ENCODE measurements at places on chromosomes 3 and 15. TPM values are rescaled to one million over a fixed set of nuclear protein-coding genes. Genes with fewer than 3 reads are reported as not detected.
A peak's percentile ranks its signal among the peaks of the same experiment; 100 is the strongest.

Gene ANKUB1
- not detected for total RNA-seq

Gene RTP4
- 2.6 TPM for total RNA-seq

Gene MORC1
- total RNA-seq = not detected

Gene CNTN4
- total RNA-seq = 6.9 TPM

Gene CHDH
- 0.32 TPM for total RNA-seq

Gene GHRL
- 0.32 TPM for total RNA-seq

Gene KNL1
- total RNA-seq = 12.9 TPM

Gene ATOSA
- total RNA-seq = 19.0 TPM

Gene LCTL
- 0.32 TPM for total RNA-seq

Gene C3orf20
- total RNA-seq = not detected

DNA sequence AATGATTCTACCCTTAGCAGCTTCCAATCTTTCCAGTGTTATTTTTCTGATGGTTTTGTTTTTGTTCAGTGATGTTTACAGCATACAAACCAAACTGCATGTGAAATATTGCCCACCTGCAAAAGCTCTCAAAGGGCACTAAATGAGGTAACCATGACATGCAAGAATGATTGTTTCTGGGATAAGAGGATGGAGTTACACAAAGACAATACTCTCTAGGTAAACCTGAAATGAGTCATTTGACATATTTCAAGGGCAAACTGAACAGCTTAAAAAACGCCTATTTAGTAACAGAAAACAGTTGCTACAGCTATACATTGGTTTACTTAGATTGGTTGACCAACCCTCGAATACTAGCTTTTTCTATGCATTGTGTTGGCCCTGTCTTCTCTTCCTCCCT lies 481.7 kb downstream of the ZPLD1 start:
- no peak for DNase-seq

- DNase-seq = no peak
Measured at GRCh38 chr3:167241048-167241845, 138.8 kb downstream of the ZBBX start.

GRCh38 chr3:38137615-38138348 lies 679 bp upstream of the MYD88 start:
- DNase-seq = peak; percentile 3

DNA sequence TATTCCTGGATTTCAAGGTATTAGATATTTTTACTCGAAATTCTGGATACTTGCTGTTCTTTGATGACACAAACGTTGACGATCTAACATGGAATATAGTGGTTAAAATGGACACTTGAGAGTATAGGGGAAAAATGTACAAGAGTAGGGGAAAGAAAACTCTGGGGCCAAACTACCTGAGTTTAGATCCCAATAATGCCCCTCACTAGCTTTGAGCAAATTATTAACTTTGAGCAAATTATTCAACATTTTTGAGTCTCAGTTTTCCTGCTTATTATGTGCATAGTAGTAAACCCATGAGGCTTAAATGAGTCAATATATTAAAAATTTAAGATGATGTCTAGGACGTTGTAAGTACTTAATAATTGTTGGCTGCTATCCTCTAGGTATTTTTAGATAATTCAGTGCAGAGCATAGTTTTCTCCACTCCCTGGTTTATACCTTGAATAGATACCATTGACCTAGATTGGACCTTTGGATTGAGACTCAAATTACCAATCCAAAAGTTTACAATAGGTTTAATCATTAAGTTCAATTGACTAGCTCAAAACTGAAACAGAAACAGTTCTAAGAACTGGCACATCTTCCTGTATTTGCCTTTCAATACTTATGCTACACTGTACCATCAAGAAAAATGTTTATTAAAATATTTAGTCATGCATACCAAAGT lies 4.5 kb downstream of the ADGRG7 start:
- no peak for DNase-seq

GRCh38 chr15:89330119-89330518 lies 4.5 kb downstream of the POLG start:
- no peak for DNase-seq

DNA sequence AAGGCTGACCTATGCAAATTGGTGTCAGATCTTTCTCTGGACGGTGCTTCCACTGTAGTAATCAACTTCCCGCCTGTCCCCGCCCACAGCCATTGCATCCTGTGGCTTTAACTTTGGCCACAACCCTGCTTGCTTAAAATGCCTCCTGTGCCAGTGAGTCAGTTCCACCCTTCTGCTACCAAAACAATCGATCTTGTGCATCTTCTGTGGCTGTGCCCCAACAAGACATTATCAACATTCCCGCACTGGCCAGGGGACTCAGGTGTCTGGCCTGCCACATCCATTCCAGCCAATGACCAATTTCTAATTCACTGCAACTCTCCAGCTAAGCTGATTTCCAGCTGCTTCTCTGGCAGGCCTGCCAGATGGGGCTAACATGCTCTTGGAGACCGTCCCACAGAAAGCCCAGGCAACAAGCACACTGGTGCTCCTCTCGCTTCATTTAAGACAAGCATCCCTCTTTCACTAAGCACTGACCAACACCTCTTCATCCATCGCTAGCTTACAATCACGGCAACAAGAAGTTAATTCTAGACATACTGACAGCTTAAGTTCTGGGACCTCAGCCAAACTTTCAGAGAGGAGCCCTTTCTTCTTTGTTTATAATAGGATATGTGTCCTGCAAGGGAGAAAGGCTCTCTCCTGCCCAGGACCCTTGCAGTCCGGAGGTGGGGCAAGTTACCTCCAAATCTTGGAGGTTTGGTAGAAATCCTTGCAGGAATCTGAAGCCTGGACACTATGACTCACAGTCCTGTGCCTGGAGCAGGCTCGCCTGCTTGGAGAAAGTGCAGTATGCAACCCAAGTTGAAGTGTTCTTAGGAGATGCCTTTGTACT lies 6.7 kb downstream of the CA12 start:
- peak; percentile 79 for DNase-seq

GRCh38 chr3:190810957-190811356 lies 51.5 kb downstream of the GMNC start:
- no peak for DNase-seq

GRCh38 chr15:85520650-85521049 lies 140.2 kb downstream of the AKAP13 start:
- no peak for DNase-seq

DNA sequence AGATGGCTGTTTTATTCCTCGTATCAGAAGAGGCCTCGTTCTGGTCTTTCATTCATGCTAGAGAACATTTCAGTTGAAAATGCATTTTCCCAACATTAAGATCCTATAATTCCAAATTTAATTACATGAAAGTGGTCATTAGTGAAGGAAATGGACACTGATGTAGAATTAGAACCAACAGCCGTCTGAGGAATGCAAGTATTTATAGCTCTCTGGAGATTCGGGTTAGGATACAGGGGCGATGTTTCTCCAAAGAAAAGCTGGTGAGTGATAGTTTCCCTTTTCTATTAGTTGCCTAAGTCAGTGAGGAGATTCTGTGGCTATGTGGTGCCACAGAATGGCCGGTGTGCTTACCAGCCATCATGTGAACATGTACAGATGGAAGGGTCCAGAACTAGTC lies 109.0 kb upstream of the IL12A start:
- no peak for DNase-seq

DNA sequence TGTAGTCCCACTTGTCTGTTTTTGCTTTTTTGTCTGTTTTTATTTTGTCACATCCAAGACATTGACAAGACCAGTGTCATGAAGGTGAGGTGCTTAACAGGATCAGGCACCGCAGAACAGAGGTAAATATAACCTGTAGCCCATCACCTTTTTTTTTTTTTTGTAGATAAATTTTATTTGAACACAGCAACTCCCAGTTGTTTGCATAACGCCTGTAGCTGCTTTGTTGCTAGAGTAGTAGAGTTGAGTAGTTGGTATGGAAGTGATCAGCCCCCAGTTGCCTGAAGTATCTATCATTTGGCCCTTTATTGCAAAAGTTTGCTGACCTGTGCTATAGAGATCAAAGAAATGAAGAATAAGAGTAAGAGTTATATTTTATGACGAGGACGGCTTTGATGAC lies 135.0 kb downstream of the TCF12 start:
- DNase-seq = no peak

- DNase-seq = peak; percentile 8
Measured at GRCh38 chr15:58292751-58293175, 139.0 kb upstream of the LIPC start.

- no peak for DNase-seq
Measured at GRCh38 chr15:61499376-61499775, 270.3 kb upstream of the RORA start.

DNA sequence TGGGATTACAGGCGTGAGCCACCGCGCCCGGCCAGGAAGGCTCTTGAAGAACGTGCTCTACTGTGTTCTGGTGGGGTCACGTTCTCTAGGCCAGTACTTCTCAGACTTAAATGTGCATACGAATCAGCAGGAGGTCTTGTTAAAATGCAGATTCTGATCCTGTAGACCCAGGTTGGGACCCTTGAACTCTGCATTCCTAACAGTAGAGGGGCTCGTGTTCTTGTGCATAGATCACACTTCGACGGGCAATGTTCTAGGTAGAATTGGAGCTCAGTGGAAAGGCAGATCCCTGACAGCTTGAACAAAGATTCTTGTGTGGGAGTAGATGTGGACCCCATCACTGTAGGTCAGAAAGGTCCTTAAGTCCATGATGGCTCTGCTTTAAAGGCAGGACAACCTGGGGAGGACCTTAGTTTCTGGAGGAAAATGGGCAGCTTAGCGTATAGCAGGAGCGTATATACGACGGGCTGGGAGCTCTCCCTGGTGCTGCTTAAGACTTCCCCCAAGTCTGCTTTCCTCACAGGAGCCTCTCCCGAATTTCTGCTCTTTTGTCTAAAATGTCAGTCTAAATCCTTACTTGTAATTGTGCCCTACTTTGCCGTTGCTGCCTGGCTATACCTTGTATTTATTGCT lies 16.9 kb upstream of the FAM81A start:
- peak; percentile 48 for DNase-seq

- no peak for DNase-seq
Measured at GRCh38 chr3:34155666-34156065, 357.2 kb downstream of the PDCD6IP start.

DNA sequence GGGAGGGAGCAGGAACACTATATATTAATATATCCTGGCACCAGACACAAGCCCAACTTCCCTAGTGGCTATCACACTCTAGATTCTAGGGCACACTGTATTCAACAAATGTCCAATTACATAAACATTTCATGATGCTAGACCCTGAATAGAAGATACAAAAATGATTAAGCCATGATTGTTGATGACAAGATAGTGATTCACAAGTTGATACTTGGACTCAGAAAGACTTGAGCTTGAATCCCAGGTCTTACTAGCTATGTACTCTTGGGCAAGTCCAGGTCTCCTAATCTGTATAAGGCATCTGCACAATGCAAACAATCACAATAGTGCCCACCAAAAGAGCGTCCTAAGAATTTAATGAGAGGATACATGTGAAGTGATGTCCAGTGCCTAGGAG lies 10.0 kb upstream of the SNTN start:
- DNase-seq = no peak

- DNase-seq = no peak
Measured at GRCh38 chr3:4708230-4708629, 215.1 kb downstream of the ITPR1 start.

DNA sequence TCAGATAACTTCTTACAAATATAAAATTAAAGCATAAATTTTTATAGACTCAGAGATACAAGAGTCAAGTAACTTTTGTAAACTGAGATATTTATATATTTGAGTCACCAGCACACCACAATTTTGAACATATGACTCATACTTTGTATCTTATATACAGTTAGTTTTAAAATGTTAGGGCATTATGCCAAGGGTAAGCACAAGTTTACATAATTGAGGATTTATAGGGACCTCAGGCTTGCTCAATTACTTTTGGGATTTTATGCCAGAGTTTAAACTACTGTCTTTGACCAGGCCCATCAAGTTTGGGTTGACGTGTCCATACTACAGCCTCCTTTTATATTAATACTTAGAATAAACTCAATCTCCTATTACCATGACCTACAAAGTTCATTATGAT lies 7.4 kb upstream of the FGF7 start:
- DNase-seq = peak; percentile 96

DNA sequence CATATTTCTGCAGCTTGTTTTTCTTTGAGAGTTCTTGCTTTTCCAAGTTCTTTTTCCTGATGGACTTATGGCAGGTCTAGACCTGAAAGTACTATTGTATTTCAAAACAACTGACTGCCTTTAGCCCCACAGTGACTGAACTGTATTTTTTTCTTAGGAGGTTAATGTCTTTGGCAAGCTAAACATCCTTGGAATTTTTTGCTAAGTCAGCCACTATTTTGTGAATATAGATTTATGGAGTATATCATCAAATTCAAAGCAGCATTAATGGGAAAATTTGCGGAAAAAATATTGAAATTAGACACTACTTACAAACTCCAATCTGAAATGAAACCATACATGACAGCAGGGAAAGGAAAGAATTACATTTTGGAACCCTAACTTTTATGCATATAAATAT lies 8.6 kb downstream of the PIK3CA start:
- DNase-seq = no peak

- DNase-seq = no peak
Measured at GRCh38 chr3:15086263-15086662, 12.7 kb downstream of the RBSN start.

- peak; percentile 27 for DNase-seq
Measured at GRCh38 chr15:45157974-45158373, 28.2 kb downstream of the DUOX1 start.

DNA sequence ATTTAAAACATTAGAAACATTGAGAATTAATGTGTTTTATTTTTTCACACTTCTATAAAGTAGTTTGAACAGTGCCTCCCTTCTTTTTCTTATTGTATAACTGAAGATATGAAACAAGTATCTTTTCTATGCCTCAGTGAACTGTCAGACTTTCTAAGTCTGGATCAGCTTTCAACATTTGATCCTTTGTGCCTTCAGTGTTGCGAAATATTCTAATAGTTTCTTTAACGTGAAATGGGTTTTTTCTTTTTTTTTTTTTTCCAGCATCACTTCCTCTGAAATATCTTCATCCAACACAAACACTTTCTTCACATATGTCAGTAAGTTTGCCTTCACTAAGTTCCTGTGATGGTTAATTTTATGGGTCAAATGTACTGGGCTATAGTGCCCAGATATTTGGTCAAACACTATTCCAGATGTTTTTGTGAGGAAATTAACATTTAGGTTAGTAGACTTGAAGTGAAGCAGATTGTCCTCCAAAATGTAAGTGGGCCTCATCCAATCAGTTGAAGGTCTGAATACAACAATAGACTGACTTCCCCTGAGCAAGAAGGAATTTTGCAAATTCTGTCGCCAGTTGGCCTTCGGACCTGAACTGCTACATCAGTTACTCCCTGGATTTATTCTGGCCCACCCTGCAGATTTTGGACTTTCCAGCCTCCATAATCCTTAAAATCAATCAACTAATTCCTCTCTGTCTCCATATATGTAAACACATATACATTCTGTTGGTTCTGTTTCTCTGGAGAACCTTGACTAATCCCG lies 6.4 kb upstream of the CPOX start:
- no peak for DNase-seq

DNA sequence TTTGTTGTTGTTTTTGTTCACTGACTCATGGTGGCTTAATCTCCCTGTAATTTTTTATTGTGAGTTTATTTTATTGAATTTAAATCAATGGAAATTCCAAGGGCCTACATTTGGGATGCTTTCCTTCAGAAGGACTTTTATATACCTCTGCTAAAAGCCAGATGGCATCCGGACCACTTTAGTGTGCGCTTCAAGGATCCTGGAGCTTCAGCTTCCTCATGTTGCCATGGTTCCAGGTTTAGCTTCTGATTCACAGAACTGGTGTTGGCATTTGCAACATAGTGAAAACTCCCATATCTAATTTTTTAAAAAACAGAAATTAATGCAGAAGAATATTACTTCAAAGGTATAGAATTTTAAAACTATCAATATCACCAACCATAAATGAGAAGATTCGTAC lies 8.5 kb upstream of the HACD2 start:
- DNase-seq = no peak

Measured in fibroblast of villous mesenchyme (primary cell).